Breast epithelium (tissue), 4 donors: ENCODE measurements at places on chromosomes 16 and 17. TPM values are rescaled to one million over a fixed set of nuclear protein-coding genes. Genes with fewer than 3 reads are reported as not detected.

DNA sequence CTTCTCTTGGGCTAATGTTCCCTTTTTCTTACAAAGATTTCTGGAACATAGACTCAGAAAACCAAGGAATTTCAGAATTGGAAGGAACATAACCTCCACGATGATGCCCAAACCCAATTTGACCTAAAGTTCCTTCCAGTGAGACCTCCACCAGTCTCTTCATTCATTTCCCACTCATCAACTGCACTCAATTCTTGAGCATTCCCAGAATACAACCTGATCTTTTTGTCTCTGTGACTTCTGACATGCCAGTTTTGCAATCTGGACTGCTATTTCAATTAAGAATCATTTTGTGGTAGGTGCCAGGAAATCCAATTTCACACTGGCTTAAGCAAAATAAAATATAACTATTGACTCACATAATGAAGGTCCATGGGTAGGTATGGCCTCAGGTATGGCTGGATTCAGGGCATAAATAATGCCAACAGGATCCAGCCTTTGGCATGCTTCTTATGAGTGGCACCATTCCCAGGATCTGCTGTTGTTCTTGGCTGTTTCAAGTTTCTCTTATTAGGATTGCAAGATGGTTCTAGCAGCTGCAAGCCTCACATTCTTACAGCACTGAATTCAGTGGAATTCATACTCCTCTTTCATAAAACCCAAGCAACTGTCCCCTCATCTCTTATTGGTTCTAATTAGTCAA is 184.3 kb downstream of the HS3ST4 start:
- DNase-seq, result peak; percentile 59

Gene RRAD
- 8.0 TPM for total RNA-seq

DNA sequence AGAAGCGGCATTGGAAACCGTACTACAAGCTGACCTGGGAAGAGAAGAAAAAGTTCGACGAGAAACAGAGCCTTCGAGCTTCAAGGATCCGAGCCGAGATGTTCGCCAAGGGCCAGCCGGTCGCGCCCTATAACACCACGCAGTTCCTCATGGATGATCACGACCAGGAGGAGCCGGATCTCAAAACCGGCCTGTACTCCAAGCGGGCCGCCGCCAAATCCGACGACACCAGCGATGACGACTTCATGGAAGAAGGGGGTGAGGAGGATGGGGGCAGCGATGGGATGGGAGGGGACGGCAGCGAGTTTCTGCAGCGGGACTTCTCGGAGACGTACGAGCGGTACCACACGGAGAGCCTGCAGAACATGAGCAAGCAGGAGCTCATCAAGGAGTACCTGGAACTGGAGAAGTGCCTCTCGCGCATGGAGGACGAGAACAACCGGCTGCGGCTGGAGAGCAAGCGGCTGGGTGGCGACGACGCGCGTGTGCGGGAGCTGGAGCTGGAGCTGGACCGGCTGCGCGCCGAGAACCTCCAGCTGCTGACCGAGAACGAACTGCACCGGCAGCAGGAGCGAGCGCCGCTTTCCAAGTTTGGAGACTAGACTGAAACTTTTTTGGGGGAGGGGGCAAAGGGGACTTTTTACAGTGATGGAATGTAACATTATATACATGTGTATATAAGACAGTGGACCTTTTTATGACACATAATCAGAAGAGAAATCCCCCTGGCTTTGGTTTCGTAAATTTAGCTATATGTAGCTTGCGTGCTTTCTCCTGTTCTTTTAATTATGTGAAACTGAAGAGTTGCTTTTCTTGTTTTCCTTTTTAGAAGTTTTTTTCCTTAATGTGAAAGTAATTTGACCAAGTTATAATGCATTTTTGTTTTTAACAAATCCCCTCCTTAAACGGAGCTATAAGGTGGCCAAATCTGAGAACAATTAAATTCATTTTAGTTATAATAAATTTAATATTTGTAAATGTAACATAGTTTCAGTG is 1.7 kb downstream of the HEXIM1 start:
- DNase-seq, result peak; percentile 74

DNA sequence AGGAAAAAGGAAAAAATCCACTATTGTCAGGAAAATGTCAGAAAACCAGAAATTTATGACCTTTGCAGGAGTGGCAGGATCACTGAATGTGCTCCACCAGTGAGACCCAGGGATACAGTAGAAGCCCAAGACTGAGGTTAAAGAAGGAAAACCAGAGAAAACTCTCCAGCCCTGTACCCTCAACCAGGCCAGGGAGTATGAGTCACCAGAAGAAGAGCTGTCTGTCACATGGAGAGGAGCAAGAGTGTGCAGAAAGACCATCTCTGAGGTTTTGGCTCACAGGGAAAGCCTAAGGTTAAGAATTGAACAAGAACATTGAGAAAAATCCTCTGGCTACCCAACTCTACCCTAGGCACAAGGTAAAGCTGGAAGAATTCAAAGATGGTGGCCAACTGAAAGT is 47.6 kb upstream of the MON1B start:
- DNase-seq, result no peak

Gene SOX15
- 4.1 TPM for total RNA-seq

- DNase-seq, result no peak
These were observed 15.0 kb downstream of the CA5A start for GRCh38 chr16:87921236-87921773.

Gene ZPBP2
- not detected for total RNA-seq

Gene DUSP14
- total RNA-seq, result 24.6 TPM

- no peak for DNase-seq
These were observed 5.6 kb downstream of the ALOX12B start for GRCh38 chr17:8081876-8082275.

GRCh38 chr16:9389543-9390207 is 298.2 kb downstream of the HAPSTR1 start:
- DNase-seq, result no peak

- DNase-seq, result peak; percentile 34
These were observed 2.6 kb upstream of the NTN1 start for GRCh38 chr17:9018726-9019125.

- no peak for DNase-seq
These were observed 199.9 kb upstream of the COX10 start for GRCh38 chr17:13869331-13869940.

- DNase-seq, result no peak
These were observed 284.0 kb upstream of the PMFBP1 start for GRCh38 chr16:72455743-72456659.

Gene FAM171A2
- 2.9 TPM for total RNA-seq

Gene HIGD1B
- 1.0 TPM for total RNA-seq

Gene IRF8
- total RNA-seq, result 16.7 TPM

Gene GCGR
- total RNA-seq, result not detected

GRCh38 chr16:88923450-88923849 is 53.6 kb downstream of the CBFA2T3 start:
- DNase-seq, result no peak

- no peak for DNase-seq
These were observed 885 bp upstream of the SLFN13 start for GRCh38 chr17:35449371-35449931.

DNA sequence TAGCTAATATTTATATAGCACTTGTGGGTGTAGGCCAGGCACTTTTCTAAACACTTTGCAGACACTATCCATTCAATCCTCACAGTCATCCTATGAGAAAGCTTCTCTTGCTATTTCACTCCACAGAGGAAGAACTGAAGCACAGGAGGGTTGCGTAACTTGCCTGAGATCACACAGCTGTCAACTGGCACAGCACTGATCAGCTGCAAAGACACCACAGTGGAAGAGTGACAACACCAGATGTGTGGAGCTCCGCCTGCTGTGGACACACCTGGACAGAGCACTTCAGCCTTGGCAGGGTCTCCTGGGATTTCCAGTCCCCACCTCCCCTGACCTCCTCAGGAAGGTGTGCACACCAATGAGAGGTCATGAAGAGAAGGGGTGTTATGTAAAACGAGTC is 13.3 kb upstream of the CNEP1R1 start:
- DNase-seq, result no peak

- no peak for DNase-seq
These were observed 198.0 kb upstream of the MPHOSPH6 start for GRCh38 chr16:82368041-82368440.

DNA sequence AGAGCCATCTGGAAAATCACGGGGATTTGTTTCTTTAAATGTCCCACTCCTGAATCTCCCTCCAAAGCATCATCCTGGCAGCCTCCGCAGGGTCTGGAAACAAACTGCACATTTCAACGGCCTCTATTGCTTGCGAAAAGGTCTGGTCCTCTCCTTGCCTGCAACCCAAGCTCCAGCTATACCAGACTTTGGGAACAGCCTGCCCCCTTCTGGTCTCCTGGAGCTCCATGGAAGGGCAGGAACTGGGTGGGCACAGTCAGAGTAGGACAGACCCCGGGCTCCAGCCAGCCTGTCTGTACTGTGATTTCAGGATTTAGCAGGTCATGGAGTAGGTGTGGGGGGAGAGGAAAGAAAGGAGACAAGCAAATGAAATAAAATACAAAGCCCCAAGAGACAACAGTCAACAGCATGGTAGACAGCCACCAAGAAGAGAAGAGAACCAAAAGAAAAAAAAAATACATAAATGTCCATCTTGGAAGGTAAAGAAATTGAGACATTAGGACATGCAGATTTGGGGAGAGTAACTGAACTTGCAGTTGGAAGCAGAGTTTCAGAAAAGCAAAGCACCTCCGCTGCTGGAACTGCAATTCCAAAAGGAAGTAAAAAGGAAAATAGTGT is 2.7 kb downstream of the XYLT1 start:
- DNase-seq, result peak; percentile 48

GRCh38 chr16:58360041-58360634 is 32.1 kb upstream of the GINS3 start:
- no peak for DNase-seq

DNA sequence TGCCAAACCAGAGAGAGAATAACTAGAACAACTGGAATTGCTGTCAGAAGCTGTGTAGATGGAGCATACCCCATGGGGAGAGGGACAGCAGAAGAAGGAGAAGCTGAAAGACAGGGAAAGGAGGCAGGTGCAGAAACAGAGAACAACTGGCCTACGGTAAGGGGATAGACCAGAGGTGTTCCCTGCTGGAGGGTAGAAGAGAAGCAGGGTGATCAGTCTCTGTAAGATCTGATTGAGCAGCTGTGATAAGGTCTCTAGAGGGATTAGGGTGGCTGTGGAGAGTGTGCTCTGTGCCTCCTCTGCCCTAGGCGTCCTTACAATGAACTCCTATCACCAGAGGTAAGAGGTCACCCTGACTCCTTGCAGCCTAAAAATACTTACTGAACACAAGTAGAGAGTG is 30.4 kb upstream of the HS3ST3B1 start:
- DNase-seq, result no peak

Gene HP
- 24.5 TPM for total RNA-seq

DNA sequence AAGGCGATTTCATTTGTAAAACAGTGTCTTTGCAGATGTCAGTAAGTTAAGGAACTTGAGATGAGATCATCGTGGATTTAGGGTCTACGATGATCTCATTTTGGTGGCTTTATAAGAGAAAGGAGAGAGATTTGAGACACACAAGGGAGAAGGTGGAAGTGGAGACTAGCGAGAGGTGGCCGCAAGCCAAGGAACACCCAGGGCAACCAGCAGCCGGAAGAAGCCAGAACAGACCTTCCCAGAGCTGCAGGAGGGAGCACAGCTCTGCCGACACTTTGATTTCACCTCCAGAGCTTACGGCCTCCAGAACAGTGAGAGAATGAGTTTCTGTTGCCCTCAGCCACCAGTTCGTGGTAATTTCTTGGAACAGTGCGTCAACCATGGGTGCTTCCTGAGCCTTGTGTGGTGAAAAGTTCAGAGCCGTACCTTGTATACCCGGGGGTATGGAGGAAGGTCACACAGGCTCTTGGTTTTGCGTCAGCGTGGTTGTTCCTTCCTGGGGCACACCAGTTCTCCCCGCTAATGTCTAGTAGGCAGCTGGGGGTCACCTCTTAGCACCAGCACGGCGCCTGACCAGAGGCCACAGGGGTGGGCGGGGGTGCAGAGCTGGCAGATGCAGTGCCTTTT is 12.9 kb upstream of the SEC14L1 start:
- peak; percentile 65 for DNase-seq

Gene LITAFD
- not detected for total RNA-seq

- DNase-seq, result no peak
These were observed 46.1 kb downstream of the KCNJ16 start for GRCh38 chr17:70121126-70121525.

Gene GPR179
- under 0.01 TPM for total RNA-seq

DNA sequence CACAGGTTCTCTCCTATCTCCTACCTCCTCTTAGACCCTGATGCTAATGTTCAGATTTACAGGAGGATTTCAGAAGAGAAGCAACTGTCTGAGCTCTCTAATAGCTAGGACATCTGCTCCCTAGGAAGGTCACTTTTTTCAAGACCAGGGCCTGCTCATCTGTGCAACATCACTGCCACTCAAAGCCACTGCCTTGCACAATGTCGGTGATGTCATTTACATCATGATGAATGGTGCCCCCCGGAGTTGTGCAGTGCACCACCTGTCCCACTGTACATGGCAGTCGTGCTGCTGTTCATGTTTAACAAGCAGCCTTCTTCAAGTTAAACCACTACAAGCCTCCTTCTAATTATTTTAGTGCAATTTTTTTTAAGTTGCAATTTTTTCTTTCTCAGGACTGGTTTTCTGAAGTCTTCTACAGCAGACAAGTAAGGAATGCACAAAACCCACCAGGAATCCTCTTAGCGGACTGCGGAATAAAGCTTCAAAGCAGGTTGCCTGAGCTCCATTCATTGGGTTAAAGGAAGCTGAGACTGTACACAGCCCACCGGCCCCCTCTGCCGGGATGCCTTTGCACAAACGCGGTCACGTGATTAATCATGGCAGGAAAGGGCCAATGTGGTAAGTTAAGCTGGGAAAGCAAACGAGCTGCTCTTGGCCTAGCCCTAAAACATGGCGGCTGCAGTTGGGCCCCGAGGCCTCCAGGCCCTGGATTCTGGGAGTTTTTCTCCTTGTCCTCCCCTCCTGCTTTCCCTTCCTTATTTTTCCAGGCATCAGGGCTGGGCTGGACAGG is 74.1 kb downstream of the MYH11 start:
- no peak for DNase-seq

GRCh38 chr17:48051706-48052486 is 3.7 kb downstream of the NFE2L1 start:
- peak; percentile 77 for DNase-seq

- DNase-seq, result no peak
These were observed 201.8 kb upstream of the FOXF1 start for GRCh38 chr16:86308514-86308913.

DNA sequence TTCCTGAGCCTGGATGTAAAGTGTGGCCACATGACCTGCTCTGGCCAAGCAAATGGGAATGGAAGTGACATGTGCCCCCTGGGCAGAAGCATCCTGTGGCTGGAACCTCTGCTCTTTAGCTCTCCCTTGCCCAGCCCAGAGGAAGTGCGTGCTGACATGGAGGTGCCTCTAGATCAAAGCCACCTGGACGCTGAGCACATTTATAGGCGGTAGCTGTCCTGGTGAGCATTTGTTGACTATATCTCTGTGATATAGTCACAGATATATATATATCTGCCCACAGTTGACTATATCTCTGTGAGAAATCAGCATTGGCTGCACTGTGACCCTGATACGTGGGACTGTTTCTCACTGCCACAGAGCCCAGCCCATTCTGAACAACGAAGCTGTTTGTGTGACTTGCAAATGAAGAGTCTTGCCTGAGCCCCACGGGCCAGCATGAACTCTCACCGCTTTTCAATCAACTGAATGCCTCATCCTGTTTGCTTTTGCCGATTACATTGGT is 118.8 kb downstream of the C16orf95 start:
- no peak for DNase-seq

- peak; percentile 44 for DNase-seq
These were observed 1.9 kb upstream of the CCDC102A start for GRCh38 chr16:57538235-57538721.

- DNase-seq, result no peak
These were observed 15.5 kb upstream of the NFATC3 start for GRCh38 chr16:68069511-68070248.
